ENCODE measurements at places on chromosomes 16 and 17.

DNA sequence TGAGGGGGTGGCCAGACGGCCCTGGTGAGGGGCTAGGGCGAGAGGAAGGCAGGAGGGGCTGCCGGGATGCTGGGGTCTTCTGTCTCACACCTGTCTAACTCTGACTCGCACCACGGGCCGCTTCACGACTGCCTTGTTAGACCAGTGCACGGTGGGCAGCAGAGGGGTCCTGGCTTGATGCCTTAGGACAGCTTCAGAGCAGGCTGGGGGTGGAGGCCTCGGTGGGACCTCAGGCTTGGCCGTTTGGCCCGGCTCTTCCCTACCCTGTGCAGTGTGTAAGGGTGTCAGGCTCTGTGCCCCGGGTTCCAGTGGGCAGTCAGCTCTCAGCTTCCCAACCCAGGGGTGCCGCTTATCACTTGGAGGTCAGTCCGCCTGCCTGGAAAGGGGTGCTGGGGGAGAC lies 100.7 kb downstream of the OR1D5 start:
- no peak for DNase-seq

- no peak for DNase-seq
These were observed 91.3 kb upstream of the PLEKHM1 start for GRCh38 chr17:45581860-45582259.

- no peak for DNase-seq
These were observed 6.8 kb downstream of the ANKFY1 start for GRCh38 chr17:4256952-4257351.

- peak; percentile 40 for DNase-seq
These were observed 123.5 kb downstream of the USP31 start for GRCh38 chr16:23025692-23026307.

DNA sequence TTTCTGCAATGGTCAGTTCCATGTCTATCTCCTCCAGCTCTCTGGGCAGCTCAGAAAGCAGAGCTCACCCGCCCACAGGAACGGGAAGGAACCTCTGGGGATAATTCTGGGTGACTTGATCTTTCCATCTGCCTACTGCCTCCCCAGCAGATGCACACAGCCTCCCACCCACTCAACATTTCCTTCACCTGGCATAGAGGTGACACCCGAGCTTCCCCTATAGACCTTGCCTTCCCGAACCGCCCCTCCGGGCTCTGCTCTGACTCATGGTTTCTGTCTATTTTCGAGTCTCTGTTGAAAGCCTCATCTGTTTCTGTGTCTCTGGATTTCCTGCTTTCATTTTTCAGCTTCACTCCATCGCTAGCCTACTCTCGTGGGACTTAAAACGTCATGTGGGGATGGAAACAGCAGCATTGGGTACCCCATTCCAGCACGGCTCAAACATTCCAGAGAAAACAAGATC lies 11.4 kb downstream of the GGA3 start:
- DNase-seq = peak; percentile 74

DNA sequence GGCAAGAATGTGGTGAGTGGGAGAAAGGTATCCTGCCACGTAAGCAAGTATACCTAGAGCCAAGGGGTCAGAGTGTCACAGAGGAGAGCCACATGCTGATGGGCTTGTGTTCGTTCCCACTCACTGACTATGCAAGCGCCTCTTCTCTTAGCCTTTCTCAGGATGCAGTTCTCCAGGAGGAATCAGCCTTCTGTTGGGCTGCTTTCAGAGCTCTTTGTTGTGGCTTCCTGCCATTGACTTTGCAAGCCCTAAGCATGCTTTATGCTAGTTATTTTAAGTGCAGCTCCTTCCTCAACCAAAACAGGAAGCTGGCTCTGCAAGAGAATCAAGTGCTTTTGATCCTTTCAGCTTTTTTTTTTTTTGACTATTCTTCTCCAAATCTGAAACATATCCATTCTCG lies 66.6 kb downstream of the SIAH1 start:
- DNase-seq = peak; percentile 69

DNA sequence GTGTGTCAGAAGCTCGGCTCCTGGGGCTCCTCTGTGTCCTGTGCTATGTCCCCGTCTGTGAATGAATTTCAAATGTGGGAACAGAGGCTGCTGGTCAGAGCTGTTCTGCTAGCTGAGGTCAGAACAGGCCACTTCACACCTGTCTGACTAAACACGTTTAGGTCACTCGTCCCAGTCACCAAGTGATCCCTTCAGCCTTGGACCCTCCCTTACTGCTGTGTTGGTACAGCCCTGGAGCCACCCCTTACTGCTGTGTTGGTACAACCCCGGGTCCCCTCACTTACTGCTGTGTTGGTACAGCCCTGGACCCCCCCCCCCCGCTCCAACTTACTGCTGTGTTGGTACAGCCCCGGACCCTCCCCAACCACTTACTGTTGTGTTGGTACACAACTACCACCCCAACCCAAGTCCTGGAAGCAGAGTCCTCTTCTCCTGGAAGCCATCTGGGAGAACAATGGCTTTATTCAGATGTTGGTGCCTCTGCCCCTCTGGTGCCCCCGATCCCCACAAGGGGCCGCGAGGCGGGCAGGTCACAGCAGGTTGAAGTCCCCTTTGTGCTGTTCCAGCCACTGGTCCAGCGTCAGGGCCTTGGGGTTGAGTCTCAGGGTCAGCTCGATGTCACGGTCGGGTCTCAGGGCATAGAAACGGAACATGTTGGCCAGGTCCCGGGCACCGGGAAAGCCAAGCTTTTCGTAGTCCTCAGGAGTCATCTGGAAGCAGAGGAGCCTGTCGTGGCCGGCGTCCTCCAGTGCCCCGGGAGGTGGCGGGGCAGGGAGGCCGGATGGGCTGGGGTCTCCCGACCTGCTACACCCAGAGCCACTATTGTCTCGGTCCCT lies 13.0 kb downstream of the NMRAL1 start:
- no peak for DNase-seq

DNA sequence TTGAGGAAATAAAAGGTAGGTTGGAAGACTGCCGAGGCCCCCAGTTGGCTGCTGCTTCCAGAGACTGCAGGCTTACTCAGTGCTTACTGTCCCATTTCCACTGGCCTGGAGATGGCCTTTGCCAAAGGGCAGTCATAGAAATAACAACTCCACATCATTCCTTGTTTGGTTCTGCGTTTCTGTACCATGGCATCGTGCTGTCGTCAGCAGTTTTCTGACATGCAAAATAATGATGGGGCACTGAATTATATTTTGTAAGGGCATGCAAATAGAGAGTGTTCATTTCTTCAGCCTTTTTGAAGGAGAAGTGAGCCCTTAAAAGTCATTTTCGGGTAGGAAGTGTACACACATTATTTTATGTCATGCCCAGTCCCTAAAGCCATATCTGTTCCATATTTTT lies 88.9 kb downstream of the RBFOX1 start:
- no peak for DNase-seq

DNA sequence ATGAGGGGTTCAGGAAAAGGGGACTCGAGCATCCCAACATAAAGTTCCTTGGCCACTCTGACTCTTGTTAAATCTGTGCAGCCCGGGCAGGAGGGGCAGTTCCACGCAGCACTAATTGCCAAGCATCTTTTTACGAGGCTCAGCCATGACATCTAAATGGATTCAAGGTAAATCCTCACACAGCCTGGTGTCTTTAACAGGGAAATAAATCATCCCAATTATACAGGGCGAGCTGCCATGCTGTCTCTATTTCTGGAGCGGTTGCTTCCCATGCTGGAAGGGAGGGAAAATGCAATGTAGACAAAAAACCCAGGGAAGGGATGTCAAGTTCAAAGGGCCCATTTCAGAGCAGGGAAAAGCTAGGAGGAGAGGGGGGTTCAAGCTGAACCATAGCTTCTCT lies 110.0 kb downstream of the GAS7 start:
- no peak for DNase-seq

GRCh38 chr16:14354561-14355351 lies 275.3 kb downstream of the PARN start:
- DNase-seq = peak; percentile 65

DNA sequence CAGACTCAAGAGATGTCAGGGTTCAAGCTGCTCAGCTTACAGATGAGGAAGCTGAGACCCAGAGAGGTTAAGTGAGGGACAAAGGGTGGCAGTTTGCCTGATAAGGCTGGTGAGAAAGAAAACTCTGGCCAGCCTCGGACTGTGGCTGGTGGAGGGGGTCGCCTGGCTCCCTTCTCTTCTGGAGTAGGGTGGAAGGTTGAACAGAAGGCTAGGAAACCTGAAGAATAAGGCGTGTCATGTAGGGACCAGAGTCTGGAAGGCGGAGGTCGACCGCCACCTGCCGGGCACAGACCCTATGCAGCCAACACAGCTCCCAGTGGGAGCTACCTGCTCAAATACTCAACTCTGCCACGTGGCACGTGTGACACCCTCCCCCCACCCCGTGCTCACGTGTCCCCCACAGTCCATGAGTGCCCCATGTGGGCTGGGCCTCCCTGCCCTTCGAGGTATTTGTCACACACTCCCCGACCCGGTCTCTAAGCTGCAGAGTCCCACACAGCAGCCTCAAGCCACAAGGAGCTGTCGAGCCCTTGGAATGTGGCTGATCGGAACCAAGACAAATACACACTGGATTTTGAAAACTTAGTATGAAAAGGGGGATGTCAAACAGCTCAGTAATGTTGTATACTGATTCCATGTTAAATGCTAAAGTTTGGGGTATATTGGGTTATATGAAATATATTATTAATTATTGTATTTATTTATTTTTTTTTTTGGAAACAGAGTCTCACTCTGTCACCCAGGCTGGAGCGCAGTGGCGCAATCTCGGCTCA lies 11.8 kb downstream of the HID1 start:
- peak; percentile 11 for DNase-seq

DNA sequence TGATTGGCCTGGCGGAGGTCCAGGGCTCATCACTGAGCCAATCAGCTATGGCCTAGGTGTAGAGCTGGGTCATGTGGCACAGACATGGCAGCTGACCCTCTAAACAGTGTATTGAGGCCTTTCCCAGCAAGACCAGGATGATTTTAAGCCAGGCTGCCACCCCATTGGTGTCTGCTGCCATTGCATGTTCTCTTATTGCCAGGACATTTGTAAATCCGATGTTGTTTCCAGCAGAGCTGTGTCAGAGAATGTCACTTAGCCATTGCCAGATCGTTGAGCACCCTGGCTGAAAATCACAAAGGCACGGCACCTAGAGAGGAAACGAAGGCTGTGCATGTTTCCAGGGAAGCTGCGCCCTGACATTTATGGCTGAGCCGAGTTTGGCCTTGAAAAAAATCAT lies 33.4 kb downstream of the RBFOX1 start:
- no peak for DNase-seq

- DNase-seq = no peak
These were observed 24.6 kb upstream of the ZFP90 start for GRCh38 chr16:68514511-68514910.

- no peak for DNase-seq
These were observed 24.3 kb downstream of the G6PC1 start for GRCh38 chr17:42924891-42925290.

- no peak for DNase-seq
These were observed 83.4 kb downstream of the ZDHHC7 start for GRCh38 chr16:84927621-84928591.

GRCh38 chr16:69386596-69386995 lies 789 bp upstream of the TERF2 start:
- no peak for DNase-seq

DNA sequence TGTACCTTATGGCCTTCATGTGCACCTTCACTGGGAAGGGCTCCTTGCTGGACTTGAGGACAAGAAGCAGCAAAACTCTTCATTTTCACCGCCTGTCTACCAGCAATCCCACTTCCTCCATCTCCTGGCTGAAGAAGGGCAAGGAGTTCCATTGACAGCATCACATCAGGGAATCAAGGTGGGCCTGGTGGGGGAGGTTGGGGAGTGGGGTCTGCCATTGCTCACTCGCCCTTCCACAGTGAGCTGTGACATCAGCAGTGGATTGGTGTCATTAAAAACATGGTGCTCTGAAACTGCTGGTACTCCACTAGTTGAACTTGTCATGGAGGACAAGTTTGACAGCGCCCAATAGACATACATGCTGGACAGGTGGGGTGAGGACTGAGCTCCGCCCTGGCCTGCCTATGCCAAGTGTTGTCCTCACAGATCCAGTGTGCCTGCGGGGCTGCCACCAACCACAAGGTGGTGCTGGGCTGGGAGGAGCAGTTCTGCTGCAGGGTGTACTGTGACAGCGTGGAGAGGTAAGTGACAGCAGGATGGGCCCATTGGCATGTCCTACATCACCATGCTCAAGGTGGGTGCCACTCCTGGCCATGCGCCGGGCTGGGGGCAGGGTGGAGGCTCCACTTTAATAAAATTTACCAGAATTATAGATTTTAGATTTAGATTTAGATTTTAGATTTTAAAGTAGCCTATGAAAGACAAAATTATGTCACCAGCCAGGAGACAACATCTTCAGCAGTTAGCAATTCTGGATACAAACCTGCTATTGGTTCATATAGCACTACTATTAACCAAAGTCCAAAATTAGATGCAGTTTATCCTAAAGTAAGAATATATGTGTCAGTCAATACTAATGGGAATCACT lies 1729.1 kb downstream of the TP53TG3F start:
- no peak for DNase-seq

- DNase-seq = no peak
These were observed 22.6 kb upstream of the SPATA32 start for GRCh38 chr17:45284176-45285140.

- no peak for DNase-seq
These were observed 270.6 kb upstream of the TNRC6C start for GRCh38 chr17:77687921-77688320.

DNA sequence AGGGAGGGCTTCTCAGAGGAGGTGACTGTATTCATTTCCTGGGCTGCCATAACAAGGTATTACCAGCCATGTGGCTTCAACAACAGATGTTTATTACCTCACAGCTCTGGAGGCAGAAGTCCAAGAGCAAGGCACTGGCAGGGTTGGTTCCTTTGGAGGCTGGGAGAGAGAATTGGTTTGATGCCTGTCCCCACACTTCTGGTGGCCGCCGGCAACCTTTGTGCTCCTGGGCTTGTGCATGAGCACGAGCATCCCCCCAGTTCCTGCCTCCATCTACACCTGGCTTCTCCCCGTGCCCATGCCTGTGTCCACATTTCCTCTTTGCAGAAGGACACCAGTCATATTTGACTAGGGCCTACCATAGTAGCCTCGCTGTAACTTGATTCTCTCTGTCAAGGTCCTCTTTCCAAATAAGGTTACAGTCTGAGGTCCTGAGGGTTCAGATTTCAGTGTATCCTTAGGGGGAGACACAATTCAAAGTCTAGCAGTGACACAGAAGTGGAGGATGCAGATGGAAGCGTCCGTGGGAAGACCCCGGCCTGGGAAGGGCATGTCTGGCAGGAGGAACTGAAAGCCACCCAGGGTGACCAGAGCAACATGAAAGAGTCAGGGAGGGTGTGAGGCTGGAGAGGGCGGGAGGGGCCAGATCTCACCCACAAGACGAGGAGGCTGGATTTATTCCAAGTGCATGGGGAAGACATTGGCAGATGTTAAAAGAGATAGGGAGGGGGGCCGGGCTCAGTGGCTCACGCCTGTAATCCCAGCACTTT lies 188.2 kb upstream of the HSBP1 start:
- DNase-seq = no peak

Measured in AG10803 (cell line).